ENCODE measurements at places on chromosomes 3 and 15.

- no peak for DNase-seq
Observed at GRCh38 chr3:42545284-42545900, 36.4 kb downstream of the SEC22C start.

- DNase-seq, result no peak
Observed at GRCh38 chr3:180571831-180572598, 29.9 kb upstream of the TTC14 start.

- DNase-seq, result no peak
Observed at GRCh38 chr3:172752651-172753050, 2.1 kb downstream of the ECT2 start.

- DNase-seq, result peak; percentile 64
Observed at GRCh38 chr15:69523010-69524001, 70.7 kb downstream of the RPLP1 start.

- no peak for DNase-seq
Observed at GRCh38 chr3:83218383-83219200, 1457.1 kb upstream of the GBE1 start.

DNA sequence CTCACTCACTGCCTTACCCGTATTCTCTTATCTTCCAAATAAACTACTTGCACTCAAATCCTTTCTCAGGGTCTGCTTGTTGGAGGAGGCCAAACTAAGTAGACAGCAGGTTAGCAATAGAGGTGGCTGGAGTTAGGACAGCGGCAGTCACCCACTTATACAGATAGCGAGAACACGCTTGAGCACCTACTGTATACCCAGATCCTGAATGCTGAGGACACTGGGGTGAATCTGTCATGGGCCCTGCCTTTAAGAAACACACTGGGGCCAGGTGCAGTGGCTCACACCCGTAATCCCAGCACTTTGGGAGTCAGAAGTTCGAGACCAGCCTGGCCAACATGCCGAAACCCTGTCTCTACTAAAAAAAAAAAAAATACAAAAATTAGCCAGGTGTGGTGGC is 38.0 kb upstream of the TSEN2 start:
- DNase-seq, result no peak

- no peak for DNase-seq
Observed at GRCh38 chr3:102192575-102192974, 242.2 kb upstream of the ZPLD1 start.

GRCh38 chr3:125960066-125960424 is 8.9 kb upstream of the ROPN1B start:
- DNase-seq, result no peak

GRCh38 chr15:70023769-70024491 is 73.8 kb downstream of the TLE3 start:
- DNase-seq, result no peak

GRCh38 chr15:26806151-26806550 is 33.3 kb upstream of the GABRB3 start:
- DNase-seq, result no peak

DNA sequence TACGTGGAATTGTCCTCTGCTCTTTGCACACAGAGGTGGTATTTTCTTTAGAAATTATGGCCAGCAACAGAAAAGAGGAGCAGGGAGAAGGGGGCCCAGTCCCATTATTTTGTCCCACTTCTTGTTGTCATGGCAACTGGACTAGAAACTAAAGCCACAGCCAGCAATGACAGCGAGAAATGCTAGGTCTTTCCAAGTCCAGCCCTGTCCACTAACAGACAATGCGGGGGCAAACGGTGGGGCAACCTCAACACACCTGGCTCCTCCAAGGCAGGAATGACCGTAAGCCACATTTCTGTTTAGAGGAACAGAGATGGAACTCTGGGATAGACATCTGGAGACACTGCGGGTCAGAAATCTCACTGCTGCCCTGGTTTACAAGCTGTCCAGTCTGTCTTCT is 107.3 kb downstream of the RFTN1 start:
- no peak for DNase-seq

- no peak for DNase-seq
Observed at GRCh38 chr15:85164841-85165466, 183.3 kb downstream of the PDE8A start.

DNA sequence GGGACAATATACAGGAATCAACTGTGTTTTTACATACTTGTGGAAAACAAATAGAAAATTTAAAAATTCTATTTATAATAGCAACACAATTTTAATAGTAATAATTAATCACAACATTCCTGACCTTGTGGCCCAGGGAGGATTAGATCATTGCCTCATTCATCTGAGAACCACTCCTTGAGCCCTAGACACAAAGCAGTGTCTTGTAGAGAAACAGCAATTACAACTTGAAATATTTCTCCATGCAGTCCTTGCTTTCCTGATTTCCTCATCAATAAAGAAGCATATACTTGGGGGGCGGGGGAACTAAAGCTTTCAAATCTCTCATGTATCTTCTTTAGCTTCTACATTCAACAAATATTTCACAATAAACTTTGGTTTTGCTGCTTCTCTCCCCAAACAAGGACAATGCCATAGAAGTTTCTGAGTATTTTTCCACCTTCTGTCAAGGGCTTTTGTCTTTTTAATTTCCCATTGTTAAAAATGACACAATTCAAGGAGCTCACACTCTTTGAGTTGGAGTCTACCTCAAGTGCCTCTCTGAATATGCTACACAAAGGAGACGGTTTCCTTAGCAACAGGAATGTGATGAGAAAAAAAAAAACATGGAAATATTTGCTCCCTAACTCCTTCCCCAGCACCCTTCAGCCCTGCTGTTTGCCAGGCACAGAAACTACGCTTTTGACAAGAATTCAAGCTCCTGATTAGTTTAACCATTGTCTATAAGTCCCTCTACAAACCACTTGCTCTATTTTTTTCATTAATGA is 118.8 kb downstream of the ARPP21 start:
- no peak for DNase-seq

DNA sequence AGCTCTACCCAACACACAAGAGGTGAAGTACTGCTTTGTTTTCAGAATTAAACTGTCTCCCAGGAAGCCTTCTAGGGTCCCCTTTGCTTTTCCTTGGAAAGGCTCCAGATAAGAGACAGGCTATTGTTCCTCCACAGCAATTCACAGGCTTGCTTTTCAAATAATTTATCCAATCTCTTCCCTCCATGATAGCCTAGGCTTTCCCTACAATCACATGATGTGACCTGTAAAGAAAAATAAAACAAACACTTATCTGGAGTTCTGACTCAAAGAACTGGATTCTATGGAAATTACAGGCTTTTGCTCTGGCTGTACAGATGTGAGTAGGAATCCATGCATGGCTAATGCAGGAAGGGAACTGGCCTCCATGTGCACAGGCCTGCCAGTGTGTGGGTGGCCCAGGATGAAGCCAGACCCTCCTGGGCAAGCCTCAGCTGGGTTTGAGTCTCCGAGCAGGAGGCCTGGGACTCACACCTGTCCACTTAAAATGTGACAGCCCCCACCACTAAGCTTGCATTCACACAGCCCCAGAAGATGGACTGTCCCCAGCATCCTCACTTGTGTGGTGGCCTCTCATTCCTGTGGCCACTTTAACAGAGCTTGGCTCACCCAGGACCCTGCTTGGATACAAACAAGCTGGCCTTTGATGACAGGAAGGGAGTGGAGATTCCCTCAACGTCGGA is 75.8 kb upstream of the LEKR1 start:
- no peak for DNase-seq

DNA sequence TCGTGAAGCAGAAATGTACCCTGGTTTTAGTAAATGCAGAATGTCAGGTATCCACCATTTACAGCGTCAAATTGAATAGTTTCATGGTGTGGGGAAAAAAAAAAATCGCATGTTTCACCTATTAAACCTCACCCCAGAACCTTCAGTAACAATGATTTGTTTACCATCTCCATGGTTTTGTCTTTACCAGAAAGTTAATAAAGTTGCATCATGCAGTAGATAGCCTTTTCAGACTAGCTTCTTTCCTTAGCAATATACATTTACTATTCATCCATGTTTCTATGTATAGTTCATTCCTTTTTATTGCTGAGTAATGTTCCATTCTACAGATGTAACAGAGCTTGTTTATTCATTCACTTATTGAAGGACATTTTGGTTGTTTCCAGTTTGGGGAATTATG is 1066.1 kb downstream of the FHIT start:
- no peak for DNase-seq

DNA sequence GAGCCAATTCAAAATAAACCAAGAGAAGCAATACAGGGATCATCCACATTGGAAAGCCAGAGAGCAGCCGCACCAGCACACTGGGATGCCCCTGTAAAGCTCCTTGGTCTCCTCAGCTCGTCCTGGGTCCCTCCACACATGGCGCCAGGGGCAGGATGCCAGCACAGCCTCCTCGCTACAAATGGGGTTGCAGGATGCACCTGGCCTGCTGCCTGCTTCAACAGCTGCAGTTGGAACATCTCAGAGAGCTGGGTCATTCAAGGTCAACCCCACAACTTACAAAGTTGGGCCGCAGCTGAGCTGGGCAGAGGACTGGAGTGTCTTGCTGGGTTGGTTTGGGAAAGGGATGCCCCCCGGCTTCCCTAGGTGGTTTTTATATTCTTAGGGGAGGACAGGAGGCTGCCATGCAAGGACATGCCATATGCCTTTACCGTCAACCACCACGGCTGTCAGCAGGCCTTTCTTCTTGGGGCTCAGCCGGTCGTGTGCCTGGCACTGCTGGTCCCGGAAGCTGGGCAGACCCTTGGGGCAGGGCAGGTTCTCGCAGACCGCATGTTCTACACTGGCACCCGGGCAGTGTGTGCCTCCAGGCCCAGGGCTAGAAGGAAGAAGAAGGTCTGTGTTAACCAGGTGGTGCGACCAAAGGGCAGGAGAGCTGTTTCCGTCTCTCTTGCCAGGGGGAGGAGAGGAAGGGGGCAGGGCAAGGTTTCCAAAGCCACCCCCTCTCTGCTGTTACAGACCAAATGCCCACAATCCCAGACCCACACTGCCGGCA is 225.2 kb downstream of the ADAMTS17 start:
- DNase-seq, result no peak

DNA sequence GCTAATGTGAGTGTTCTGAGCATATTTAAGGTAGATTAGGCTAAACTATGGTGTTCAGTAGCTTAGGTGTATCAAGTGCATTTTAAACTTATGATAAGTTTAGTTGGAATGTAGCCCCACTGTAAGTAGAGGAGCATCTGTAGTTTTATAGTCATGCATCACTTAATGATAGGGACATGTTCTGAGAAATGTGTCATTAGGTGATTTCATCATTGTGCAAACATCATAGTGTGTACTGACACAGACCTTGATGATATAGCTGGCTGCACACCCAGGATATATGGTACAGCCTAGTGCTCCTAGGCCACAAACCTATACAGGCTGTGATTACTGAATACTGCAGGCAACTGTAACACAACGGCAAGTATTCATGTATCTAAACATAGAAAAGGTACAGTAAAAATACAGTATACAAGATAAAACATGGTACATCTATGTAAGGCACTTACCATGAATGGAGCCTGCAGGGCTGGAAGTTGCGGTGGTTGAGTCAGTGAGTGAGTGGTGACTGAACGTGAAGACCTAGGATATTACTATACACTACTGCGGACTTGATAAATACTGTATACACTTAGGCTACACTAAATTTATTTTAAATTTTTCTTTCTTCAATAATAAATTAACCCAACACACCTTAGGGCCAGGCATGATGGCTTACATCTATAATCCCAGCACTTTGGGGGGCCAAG is 17.9 kb downstream of the DNAH1 start:
- DNase-seq, result no peak

- no peak for DNase-seq
Observed at GRCh38 chr3:37417297-37418082, 243.1 kb upstream of the LRRFIP2 start.

DNA sequence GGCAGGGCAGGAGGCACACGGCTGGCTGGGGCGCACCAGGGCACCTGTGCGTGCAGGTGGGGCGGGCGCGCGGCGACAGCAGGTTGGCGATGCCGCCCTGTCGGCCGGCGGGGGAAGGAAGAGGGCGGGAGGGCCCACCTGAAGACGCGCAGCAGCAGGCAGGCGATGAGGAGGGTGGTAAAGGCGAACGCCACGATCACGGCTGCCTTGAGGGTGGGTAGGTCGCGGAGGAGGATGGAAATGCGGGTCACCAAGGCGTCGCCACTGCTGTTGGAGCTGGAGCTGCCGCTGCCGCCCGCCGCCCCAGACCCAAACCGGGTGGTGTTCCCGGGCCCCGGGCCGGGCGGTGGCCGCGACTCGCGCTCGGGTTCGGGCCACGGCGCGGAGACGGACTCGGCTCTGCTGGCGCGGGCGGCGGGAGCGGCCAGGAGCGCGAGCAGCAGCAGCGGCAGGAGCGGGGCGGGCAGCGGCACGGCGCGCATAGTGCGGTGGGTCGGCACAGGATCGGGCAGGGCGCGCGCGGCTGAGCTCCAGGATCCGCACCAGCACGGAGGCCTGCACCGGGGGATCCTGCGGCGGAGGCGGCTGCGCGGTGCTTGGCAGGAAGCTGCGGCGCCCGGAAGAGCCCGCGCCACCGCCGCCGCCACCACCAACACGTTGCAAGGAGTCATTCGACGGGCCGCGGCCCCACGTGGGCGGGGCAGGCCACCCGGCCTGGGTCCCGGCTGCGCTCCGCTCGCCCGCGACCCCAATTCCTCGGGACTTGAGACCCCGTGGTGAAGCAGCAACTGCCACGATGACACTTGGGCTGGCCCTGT is at the start of gene FAM174B:
Gene FAM174B (minus strand): TSS at position 598 of the 818 bp plus-strand sequence.
- peak; percentile 53 for DNase-seq

- DNase-seq, result no peak
Observed at GRCh38 chr15:77173487-77173886, 102.6 kb upstream of the TSPAN3 start.

DNA sequence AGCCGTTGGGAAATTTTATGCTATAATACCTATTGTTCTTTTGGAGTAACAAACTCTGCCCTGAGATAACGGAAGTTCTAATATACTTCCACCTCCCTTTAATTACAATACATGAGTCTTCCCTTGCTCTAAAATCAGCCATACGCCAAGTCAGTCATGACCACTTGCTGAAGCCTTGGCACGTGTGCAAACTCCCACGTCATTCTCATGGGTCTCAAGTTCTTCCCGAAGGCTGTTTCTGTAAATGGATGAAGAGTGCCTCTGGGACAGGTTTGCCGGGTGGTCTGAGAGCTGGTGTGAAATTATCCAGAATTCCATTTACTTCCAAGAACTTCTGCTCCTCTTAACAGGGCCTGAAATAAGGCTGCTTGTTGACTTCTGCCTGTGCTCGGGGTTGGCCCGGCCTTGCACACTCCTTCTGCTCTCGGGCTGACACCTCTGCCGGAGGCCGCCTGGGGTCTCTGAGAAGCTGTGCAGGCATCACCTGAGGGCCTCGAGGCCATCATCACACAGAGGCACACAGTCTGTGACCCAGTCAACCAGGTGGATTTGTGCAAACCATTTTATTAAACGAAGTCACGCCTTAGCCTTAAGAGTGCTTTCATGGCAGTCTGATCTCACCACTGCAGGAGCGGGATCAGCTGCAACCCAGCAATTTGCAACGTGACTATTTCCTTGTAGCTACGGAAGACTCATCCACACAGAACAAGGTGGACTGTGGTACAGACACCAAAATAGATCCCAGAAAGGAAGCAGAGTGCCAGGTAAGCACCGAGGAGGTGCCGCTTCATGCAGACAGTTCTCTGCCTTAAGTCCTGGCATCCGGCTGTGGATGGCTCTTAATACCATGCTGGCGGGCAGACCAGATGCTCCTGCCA is 120.1 kb downstream of the ADAMTS17 start:
- DNase-seq, result no peak

GRCh38 chr3:126503701-126504100 is 13.9 kb downstream of the UROC1 start:
- DNase-seq, result no peak
